Suprapubic skin (tissue), 4 donors: ENCODE measurements at places on chromosomes 12 and 14.

DNA sequence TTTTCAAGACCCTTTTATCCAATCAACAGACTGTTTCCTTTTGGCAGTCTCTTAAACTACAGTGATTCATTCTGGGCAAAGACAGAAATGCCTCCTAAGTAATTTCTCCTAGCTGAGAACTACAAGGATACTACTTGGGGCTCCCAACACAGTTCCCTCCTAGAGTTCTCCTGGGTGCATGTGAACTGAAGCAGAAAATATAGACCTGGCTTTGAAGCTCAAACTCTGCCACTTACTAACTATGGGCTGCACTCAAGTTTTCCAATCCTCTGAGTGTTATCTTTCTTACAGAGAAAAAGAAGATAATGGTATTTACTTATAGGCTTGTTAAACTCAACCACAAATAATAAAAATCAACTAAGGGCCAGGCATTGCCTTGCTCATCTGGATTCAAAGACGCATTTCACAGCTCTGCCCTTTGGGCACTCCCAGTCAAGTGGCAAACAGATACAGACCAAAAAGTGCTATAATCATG lies 97.6 kb downstream of the EFCAB11 start:
- no peak for DNase-seq

DNA sequence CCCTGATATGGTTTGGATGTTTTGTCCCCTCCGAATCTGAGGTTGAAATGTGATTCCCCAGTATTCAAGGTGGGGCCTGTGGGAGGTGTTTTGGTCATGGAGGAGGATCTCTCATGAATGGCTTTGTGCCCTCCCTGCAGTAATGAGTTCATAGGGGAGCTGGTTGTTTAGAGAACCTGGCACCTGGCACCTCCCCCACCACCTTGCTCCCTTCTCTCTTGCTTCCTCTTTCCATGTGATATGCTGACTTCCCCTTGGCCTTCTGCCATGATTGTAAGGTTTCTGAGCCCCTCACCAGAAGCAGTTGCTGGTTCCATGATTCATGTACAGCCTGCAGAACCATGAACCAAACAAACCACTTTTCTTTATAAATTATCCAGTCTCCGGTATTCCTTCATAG lies 32.6 kb downstream of the CD163L1 start:
- DNase-seq: no peak

GRCh38 chr14:45198551-45198950 lies 54.5 kb downstream of the MIS18BP1 start:
- DNase-seq: no peak

- DNase-seq: no peak
Measured at GRCh38 chr12:75979181-75979580, 52.4 kb downstream of the PHLDA1 start.

- DNase-seq: no peak
Measured at GRCh38 chr12:113762155-113762881, 203.8 kb downstream of the RBM19 start.

DNA sequence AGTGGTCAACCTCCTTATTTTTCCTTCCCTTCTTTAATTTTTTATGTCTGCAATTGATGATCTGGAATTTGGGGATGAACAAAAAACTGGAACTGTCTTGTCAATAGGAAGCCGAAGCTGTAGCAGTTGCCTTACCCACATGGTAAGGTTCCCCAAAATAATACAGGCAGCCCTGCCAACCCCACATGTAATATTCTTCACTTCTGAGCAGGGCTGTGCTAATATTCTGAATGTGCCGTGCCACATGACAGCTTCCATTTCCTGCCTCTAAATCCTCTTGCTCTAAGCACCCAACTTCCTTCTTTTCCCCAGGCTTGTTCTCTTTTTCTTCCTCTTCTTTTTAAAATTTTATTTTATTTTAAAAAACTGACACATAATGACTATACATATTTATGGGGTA lies 39.6 kb downstream of the GPATCH2L start:
- DNase-seq: no peak

DNA sequence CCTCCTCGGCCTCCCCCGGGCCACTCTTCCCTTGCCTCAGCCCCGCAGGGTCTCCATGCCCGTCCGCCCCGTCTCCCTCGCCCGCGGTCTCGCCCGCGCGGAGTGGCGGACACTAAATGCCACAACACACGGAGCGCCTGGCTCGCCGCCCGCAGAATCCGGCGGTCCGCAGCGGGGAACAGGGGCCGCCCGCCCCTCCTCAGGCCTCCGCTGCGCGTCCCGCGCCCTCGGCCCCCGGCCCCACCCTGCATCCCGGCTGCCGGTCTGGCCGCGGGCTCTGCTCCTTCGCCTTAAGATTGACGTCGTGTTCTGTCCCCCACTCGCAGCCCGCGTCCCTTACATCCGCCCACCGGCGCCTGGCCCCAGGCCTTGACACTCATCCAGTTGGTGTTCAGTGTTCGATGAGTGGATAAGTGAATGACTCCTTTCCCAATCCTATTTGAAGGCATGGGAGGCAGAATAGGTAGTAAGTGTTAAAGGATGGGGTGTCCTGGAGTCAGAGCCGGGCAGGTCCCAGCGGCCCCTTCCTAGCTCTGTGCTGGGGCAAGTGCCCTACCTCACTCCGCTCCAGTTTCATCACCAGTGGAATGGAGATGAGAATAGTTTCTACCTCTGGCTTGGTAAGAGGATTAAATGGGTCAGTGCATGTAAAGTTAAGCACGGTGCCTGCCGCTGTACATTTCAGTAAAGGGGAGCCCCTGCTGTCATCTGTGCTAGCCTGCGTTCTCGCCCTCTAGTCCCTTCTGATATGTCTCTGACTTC lies 622 bp downstream of the TECPR2 start:
- DNase-seq: no peak

DNA sequence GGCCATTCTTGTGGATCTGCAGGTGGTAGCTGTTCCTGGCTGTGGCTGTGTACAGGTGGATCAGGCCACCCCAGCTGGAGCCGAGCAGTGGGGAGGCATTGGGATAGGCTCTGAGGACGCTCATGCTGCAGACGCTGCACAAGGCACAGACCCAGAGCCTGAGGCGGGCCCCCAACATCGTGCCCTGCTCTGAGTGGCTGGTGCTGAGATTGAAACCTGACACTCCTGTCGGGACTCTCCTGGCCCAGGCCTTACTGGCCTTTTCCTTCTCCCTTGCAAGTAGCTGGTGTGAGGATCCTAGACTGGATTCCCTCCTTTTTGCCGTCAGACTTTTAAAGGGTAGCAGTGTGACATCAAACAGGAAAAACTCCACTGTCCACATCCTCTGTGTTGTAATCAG lies at the start of gene FGF23:
Gene FGF23, minus strand, starts transcription at position 308 of the 400 bp plus-strand sequence. Its CDS starts 130 bp downstream, at position 178.
- no peak for DNase-seq

DNA sequence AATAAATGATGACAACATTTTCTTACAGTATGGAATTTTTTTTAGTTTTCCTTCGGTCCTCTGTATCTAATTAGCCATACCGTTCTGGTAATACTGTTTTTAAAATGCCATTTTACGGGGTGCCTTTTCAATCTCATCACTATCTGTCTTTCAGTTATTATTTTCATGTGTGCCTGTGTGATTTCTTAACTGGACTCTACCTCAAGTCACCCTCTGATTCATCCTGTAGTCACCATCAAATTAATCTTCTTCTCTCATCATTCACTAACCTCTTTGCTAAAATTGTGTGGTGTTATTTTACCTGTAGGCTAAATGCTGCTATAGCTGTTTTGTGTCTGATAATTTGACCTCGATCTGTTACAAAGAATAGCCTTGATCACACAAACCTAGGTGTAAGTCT lies 16.0 kb upstream of the CCT2 start:
- no peak for DNase-seq

DNA sequence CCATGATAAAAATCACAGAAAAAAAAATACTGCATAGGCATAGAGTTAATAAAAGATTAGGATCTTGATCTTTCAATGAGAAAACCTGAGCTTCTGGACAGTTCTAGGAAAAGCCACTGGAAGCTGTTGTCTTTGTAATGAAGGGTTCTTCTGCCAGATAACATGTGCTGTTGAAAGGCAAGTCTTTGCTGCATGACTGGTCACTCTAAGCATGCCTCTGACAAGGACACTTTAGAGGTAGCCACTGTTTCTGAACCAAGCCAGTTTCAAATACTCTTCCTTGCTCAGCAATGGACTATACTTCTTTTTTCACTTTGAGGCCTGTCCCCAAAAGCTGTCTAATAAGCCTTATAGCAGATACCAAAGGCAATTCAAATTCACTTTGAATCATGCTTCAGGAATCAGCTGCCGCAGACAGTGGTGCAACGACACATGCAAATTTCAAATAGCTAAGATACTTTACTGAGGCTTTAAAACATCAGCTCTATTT lies 70.2 kb downstream of the BTG1 start:
- DNase-seq: no peak

DNA sequence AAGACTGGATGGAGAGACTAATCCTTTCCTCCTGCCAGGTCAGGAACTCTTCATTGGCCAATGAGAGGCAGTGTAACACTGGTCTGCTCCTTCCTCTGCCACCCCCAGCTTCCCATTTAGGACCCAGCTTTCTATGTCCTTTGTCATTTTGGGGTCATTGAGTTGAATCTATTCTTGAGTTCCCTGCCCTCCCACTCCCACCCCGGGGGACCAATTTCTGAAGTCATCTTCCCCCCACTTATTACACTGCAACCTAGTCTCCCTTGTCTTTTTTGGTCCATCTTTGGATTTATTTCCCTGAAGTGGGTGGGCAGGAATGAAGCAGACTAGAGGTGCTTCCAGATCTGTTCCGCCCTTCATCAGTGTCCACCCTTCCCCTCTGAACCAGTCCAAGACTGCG lies 7.6 kb upstream of the ITGA5 start:
- DNase-seq: no peak

GRCh38 chr14:50812856-50813543 lies 18.0 kb downstream of the NIN start:
- no peak for DNase-seq

GRCh38 chr12:10940389-10940788 lies 1.3 kb upstream of the TAS2R14 start:
- DNase-seq: no peak

DNA sequence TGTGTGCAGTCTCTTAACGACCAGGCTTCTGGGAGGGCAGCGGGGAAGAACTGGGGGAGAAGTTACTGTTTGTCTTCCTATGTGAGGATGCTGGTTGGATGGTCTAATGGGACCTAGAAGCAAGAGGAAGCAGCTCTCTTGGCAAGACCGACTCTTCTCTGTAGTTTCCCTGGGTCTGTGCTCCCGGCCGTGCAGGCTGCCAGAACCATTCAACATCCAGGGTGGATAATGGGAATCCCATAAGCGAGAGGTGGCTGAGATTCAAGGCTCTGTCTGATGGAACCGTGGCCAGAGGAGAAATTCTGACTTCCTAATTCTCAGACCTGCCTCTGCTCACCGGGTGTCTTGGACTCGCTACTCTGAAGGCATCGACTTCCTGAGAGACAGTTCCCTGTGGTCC lies 561.0 kb upstream of the TBX3 start:
- DNase-seq: no peak

GRCh38 chr12:106288494-106289195 lies 13.9 kb upstream of the TCP11L2 start:
- no peak for DNase-seq

DNA sequence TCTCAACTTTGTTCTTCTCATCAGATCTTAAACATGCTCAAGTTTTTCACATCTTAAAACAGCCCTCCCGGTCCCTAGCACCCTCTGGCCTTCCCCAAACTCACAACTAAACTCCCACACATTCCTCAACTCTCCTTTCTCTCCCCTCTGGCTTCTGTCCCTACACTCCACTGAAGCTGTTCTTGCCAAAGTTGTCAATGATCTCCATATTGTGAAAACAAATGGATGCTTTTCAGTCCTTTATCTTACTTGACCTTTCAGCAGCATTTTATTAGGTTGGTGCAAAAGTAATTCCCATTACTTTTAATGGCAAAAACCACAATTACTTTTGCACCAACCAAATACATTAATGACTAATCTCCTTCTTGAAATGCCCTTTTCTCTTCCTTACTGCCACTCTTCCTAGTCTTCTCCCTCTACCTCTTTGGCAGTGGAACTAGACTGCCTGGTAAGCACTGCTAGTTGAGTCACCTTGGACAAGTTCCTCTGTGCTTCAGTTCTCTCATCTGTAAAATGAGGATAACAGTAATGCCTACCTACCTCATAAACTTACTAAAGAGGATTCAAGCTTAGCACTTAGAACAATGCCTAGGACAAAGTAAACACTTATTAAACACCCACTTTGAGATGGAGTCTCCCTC lies 16.0 kb downstream of the CERS5 start:
- DNase-seq: no peak

DNA sequence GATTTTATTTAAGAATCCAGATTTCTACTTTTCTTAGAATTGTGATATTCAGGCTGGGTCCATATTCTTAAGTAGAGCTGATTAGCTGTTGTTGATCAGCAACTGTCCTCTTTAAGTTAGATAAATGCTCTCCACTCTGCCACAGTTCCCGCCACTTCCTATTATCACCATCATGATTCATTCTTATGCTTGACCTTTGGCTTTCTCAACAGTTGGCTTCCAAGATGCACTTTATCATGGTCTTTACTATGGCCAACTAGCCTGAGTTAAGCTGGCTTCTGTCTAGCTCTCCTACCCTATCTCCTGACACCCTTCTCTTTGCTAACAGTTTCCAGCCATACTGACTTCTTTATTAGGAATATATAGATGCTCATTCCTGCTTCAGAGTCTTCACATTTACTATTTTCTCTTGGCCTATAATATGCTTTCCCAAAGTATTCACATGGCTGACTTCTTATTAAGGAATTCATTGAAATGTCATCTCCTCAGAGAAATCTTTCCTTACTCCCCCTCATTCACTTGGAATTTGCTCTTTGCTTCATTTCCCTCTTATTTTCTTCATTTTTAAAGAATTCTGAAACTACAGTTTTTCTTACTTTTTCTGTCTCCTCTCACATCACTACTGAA lies 149.0 kb upstream of the IGF1 start:
- DNase-seq: no peak

GRCh38 chr12:20492251-20492760 lies 124.0 kb downstream of the PDE3A start:
- no peak for DNase-seq

DNA sequence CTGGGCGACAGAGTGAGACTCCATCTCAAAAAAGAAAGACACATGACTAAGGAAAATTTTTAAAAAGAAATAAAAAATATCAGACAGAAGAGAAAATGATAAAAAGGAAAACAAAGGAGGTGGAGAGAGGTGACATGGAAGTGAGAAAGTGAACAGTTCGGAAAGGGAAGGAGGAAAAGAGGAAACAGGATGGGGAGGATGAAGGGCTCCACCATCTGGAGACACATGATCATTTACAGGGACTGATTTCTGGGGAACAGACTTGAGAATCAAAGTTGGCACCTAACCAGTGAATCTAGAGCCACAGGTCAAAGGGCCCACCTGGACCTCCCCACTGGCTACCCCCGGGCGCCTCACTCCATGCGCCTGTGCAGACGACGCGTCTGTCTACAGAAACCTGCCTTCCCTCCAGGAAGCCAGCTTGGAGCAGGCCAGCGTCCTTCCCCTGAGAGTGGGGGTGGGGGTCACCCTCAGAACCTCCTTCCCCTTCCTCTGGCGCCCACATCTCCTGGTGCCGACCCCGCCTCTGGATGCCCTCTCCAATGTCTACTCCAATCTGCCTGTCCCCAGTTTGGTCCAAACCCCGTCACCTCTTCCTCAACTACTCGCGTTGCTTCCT lies 60.5 kb downstream of the AMN start:
- no peak for DNase-seq

DNA sequence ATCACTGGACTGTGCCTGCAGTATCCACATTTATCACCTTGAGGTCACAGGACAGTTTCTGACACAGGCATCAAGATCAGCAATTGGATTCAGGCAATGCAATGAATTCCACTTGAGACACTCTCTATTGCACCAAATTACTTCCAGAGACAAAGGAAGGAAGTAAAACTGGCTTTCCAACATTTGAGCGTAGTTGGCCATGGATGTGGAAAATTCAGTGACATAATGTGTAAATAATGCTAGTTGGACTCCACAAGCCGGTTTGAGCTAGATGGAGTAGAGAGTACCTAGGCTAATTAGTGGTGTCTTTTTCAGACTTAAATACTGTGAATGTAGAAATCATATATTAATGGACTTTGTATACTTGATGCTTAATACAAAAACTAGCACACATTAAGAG lies 168.3 kb upstream of the SYT1 start:
- no peak for DNase-seq
